Activated CD4-positive, alpha-beta memory T cell treated with anti-CD3 and anti-CD28 coated beads, Interleukin-2, amount 10 ng/mL, durations not matched to agents 7 days and 5 days (primary cell): ENCODE measurements at places on chromosomes 1 and 21. TPM values are rescaled to one million over a fixed set of nuclear protein-coding genes. Genes with fewer than 3 reads are reported as not detected.

Gene COQ8A
- total RNA-seq = 18.1 TPM

Gene IL22RA1
- not detected for total RNA-seq

Gene TNFSF4
- 0.78 TPM for total RNA-seq

Gene LIN28A
- total RNA-seq = not detected

Gene MGST3
- 63.4 TPM for total RNA-seq

Gene LCE2D
- not detected for total RNA-seq

Gene TRIM46
- total RNA-seq = 17.8 TPM

Gene PMF1
- total RNA-seq = 65.5 TPM

Gene PEAR1
- total RNA-seq = not detected

GRCh38 chr1:204733289-204733688, 47.8 kb upstream of the LRRN2 start:
- no peak for DNase-seq

GRCh38 chr1:17440074-17440826, 773 bp upstream of the RCC2 start:
- no peak for DNase-seq

DNA sequence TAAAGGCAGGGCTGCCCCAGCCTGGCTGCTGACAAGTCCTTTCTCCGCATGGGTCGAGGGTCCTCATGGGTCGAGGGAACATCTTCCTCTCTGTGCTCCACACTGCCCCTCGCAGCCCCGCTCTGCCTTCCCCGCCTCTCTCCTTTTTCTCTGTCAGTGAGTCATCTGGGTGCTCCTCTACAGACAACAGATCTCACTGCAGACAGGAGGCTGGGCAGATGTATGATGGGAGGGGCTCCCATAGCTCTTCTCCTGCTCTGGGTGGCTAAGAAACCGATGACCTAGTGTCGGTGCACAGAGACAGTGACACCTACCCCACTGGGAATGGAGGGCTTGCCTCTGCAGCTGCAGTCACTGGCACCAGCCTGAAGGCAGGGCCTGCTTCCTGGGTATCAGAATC, 5.5 kb downstream of the KCNA10 start:
- no peak for DNase-seq

GRCh38 chr1:155207806-155208540, at the start of gene THBS3:
Gene THBS3, minus strand, starts transcription at chr1:155207897. Its CDS starts 21 bp downstream, at chr1:155207876.
- no peak for DNase-seq

GRCh38 chr1:96804648-96805047, 83.1 kb downstream of the PTBP2 start:
- no peak for DNase-seq

DNA sequence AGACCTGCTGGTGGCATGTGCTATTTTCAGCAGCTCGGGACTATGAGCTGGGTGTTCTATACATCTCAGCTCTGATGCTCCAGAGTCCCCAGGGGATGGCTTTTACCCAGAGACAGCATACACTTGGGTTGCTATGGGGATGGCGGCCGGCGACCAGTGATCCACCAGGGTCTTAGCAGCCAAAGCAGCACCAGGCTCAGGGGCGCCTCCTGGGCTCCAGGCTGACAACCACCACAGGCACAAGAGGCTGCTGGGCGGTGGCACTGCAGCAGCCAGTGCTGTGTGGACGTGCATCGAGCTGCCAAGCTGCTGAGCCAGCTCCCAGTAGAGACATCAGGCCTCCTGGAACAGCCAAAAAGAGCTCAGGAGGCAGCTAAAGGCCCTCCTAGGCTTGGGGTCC, 37.6 kb upstream of the CLSTN1 start:
- DNase-seq = no peak

GRCh38 chr1:1359308-1359663, 931 bp upstream of the MXRA8 start:
- no peak for DNase-seq

DNA sequence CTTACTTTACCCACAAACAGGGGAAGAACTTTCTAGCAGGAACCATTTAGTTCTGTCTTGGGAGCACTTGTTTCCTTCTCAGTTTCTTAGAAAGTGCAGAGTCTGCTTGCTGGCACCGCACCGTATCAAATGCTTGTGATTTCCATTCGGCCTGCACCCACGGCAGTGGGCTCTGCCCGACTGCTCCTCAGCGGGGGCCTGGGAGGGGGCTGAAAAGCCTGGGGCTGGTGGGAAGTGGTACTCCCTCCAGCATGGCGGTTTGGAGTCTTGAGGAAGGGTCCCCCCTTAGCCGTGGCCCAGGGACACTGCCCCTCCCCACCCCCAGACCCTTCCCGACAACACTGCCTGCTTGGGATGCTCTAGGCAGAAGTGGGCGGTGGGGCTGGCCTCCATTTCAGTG, 57.0 kb downstream of the KIF26B start:
- DNase-seq = no peak

- no peak for DNase-seq
Measured at GRCh38 chr1:36760081-36760480, 274.2 kb downstream of the GRIK3 start.

GRCh38 chr21:29819675-29820326, 120.0 kb downstream of the GRIK1 start:
- DNase-seq = no peak

DNA sequence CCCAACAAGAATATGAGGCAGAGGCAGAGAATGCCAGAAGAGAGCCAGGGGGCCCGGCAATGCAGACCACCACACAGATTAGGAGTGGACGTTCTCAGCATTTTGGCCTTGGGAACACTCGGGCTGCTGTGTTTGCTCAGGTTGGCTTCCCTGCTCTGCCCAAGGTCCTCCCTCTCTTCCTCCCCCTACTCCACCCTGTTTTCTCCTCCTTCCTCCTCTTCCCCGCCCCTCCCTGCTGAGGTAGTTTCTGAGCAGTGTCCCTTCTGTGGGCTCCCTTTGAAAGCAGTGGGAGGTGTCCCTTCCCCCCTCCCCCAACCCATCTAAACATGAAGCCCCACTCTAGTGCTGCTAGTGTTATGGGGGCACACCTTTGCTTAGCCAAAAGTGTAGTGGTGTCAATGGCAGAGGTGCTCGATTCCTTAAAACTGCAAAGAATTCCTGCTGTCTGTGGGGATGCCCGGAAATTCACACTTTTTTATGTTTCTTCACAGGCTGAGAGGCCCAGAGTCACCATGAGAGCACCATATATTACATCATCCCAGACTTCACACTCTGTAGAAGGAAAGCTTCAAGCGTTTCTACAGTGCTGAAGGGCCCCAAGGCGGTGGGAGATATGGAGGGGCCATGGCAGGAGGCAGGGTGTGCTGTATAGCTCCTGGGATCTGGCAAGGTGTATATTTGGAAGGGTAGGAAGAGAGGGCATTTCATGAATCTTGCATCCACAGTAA, at the start of gene HHIPL2:
Gene HHIPL2, minus strand, starts transcription at position 161 of the 728 bp plus-strand sequence. Its CDS starts 60 bp downstream, at position 101.
- no peak for DNase-seq

DNA sequence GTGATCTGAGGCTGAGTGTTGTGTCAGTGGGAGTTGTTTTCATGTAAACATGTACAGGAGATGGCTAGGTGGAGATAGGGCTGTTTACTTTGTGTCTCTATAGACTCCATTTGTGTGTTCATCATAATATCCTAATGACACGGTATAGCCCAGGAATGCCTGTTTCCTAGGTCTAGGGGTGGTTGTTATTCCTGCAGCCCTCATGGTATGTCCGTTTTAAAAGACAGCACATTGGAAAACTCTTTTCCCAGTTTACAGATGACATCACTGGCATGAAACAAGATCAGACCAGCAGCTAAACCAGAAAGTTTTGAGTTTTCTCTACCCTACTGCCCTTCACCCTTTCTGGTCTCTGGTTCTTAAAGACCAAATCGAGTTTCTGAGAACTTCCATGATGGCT, 227.3 kb upstream of the TMEM51 start:
- no peak for DNase-seq

DNA sequence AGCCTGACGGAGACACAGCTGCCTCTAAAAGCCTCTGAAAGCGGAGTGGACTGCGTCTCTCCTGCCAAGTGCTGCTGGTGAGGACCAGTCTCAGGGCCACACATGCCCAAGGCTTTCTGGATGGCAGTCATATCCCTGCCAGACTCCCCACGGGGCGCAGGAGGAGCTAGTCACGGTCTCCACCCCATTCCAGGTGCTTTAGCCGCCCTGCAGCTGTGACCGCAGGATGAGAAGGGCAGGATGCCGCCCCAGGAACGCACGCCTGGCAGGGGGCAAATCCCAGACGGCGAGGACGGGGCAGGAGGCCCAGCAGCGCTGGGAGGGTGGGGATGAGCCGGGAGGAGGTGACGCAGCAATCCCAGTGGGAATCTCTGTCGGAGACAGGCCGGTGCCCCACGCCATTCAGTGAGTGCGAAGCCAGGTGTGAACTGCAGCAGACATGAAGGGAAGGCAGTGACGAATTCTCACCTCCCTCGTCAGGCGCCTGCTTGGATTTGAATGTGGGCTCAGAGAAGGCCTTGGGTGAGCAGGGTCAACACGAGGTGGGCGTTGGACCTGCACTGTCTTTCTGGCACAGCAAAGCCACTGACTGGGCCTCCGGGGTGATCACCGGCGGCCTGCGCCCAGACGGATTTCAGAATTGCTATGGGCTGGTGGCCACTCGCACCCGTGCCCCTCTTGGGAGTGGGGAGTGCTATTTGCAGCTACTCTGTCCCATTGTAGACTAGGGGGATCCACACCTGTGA, 38.5 kb upstream of the SLC19A1 start:
- DNase-seq = no peak

DNA sequence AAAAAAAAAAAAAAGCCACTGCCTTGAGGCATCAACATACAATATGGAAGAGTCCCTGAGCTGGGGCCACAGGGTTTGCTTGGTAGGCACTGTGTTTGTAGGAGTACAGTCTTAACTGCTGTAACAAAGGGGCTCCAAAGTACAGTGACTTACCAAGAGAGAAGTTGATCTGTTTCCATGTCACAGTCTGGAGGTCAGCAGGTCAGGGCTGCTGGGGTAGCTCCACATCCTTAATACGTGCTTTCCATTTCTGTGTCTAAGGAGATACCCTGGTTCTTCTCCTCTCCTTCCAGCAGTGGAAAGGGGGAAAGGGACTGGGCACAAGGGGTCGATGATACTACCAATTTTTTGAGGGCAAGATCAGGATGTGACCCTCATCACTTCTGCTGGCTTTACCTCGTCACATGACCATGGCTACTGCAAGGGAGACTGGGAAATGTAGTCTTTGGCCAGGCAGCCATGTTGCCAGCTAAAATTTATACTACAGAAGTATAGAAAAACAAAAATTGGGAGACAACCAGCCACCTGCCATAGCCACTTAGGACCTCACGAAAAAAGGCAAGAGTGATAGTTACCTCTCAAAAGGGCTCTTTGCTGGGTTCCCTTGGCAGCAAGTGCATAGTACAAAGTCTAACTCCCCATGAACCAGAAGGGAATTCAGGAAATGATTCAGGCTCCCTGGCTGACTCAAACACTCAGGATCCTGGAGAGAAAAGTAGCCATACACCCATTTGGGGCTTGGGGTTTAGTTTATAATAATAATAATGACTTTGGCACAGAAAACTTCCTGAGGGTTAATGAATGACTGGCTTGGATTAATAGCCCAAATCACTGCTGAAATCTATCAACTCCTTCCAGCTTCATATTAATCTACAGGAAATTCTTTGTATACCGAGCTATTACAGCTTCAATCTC, 52.7 kb upstream of the ATP5PO start:
- DNase-seq = no peak

GRCh38 chr1:93207211-93207610, 26.7 kb downstream of the CCDC18 start:
- DNase-seq = no peak

DNA sequence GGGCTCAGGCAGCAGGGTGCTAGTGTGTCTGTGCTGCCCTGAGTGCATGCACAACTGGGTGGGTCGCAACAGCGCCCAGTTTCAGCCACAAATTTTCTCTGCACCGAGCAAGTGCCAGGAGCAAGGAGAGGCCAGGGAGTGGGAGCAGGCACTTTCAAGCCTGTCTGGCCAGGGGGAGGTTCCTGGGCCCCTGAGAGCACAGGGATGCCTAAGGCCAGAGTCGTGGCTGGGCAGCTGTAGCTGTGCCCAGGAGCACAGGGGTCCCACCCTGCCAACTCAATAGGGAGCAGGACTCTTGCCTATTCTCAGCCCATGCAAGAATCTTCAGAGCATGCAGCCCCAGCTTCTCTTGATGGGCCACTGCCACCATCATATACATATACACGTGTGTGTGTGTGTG, 1577.4 kb downstream of the KCNT2 start:
- no peak for DNase-seq

DNA sequence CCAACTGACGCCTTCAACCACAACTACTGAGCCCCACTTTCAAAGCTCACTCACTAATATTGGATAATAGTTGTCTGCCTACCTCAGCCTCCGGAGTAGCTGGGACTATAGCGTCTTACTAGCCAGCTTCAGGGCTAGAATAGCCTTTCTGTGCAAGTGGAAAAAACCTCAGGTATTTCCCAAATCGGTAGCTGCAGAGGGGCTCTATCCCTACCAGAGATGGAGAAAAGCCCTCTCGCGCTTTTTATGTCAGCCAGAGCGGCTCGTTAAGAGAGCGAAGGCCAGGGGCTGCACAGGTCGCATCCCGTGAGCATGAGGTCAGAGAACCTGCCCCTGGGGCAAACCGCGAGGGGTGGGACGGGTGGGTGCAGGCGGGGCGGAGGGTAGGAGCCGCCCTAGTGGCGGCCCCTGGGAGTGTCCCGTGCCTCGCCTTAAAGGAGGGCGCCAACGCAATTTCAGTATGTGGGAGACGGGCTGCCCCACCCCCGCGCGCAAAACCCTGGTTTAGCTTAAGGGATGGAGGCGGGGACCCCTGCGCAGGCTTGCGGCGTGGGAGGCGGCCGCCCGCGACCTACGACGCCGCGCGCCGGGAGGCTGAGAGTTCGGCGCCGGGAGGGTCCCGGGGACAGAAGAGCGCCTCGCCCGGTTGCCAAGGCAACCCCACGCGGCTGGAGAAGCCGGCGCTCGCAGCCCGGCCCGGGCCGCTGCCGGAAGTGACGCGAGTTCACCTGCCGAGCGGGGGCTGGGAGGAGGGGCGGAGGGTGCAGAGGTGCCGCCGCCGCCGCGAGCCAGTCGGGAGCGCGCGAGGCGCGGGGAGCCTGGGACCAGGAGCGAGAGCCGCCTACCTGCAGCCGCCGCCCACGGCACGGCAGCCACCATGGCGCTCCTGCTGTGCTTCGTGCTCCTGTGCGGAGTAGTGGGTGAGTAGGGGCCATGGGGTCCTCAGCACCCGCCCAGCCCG, at the start of gene CXADR:
Gene CXADR, plus strand, starts transcription at position 791 of the 961 bp plus-strand sequence. Its CDS starts 87 bp downstream, at position 878.
- DNase-seq = peak; percentile 76

DNA sequence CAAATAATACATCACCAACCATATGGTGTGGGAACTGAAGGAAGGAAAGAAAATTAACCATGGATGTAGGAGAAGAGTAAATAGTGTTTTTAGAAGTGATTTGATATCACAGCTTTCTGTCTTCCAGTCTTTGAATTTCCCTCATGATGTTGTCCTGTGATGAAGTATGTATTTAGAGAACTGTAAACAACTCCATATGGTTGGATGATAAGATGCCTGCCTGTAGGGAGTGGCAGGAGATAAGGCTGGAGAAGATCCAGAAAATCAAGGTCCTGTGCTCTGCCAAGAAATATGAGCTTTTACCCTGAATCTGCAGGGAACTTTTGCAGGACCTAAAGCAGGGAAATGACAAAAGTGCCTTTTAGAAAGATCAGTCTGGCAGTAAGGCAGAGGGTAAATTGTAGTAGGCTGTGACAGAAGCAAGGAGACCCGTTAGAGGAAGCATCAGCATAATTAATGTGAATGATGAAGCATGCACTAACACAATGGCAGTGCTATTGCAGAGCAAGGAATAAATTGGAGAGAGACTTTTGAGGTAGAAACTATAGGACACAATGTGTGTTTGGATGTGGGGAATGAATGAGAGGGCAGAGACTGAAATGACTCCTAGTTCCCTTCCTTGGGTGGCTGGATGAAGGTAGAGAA, 21.9 kb downstream of the CEPT1 start:
- no peak for DNase-seq

- no peak for DNase-seq
Measured at GRCh38 chr1:171877701-171878100, 36.4 kb downstream of the DNM3 start.

- DNase-seq = no peak
Measured at GRCh38 chr1:223350361-223350908, 13.5 kb downstream of the SUSD4 start.
